ENCODE measurements at places on chromosomes 3 and 15.

DNA sequence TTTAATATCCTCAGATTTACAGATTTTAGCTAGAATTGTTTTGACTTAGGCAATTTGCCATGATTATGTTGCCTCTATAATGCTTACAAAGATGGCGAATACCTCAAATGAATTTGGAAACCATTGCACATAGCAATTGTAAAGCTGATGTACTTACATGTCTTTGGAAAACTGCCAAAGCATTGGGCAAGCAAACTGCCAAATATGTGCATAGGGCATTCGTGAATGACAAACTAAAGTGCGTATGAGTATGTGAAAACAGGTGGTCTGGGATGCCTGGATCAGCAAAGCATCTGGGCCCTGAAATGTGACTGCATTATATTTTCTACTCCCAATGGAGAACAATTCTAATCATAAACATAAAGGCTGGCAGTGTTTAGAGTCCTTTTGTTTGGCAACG lies 445.3 kb upstream of the ROBO1 start:
- no peak for DNase-seq

DNA sequence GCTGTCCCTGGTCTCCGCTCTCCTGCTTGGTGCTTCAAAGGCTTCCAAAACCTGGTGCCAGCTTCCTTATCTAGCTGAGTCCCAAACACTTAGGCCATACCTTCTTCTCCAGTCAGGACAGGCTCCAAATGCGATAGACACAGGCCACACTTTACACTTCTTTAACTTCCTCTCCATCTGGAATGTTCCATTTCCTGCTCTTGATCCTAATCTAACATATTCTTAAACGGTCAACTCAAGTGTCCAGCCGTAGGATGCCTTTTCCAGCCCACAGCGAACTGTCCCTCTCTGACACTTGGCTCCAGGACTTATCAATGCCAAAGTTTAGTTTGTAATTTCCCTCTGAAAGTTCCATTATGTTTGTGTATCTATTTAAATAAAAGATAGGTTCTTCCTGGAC lies 19.2 kb upstream of the PLA2G4F start:
- DNase-seq: no peak

DNA sequence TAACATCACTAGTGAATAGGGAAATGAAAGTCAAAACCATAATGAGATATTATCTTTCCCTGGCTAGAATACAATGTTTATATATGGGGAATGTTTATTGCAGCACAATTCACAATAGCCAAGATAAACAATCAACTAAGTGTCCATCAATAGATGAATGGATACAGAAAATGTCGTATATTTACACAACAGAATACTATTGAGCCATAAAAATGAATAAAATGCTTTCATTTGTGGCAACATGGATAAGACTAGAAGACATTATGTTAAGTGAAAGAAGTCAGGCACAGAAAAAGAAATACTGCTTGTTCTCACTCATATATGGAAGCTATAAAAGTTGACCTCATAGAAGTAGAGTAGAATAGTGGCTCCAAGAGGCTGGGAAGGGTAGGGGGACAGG lies 65.2 kb downstream of the SLC9C1 start:
- no peak for DNase-seq

DNA sequence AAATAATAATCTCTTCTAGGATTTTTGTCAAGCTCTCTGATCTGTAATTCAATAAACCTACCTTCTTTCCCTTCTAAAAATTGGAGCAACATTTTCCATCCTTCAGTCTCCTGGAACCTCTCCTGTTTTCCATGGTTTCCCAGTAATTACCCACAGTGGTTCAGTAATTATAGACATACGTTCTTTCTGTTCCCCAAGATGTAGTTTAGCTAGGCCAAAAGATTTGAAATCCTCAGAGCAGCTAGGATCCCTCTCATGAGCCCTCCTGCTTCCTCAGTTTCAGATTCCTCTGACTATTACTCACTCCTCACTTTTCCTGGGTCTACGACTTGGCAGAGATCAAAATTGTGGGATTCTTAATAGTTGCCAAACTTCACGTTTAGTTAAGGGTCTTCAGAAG lies 76.9 kb upstream of the IGSF10 start:
- DNase-seq: no peak

DNA sequence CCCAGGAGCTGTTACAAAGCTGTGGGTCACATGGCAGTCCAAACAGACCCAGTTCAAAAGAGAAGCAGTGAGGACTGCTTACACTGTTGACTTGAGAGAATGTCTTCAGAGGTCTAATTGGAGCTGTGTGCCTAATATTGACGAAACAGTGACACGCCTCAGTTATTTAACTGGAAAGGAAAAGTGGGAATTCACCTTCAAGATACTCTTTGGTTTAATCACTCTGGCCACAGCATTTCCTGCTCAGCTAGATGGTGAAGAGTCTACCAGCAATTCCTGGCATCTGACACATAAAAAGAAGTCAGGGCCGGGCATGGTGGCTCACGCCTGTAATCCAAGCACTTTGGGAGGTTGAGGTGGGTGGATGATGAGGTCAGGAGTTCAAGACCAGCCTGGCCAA lies 326.4 kb downstream of the SV2B start:
- no peak for DNase-seq

- DNase-seq: no peak
Observed at GRCh38 chr3:17726313-17726712, 16.1 kb downstream of the TBC1D5 start.

DNA sequence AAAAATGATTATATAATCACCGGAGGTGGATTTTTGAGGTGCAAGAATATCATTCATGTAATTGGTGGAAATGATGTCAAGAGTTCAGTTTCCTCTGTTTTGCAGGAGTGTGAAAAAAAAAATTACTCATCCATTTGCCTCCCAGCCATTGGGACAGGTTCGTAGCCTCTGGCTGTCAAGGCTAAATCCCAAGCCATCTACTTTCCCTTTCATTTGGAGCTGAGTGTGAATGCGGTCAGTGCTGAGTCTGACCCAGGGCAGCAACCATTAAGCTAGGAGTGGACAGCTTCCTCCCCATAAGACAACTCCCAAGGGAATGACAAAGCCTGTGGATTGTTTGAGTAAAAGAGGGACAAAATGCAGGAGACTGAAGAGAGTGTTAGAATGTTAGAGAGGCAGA lies 33.6 kb downstream of the PARP14 start:
- DNase-seq: no peak

GRCh38 chr3:94210256-94210655 lies 147.4 kb downstream of the NSUN3 start:
- no peak for DNase-seq

GRCh38 chr3:73719861-73720260 lies 95.1 kb upstream of the PDZRN3 start:
- peak; percentile 29 for DNase-seq

- no peak for DNase-seq
Observed at GRCh38 chr3:27507111-27507510, 22.9 kb upstream of the SLC4A7 start.

DNA sequence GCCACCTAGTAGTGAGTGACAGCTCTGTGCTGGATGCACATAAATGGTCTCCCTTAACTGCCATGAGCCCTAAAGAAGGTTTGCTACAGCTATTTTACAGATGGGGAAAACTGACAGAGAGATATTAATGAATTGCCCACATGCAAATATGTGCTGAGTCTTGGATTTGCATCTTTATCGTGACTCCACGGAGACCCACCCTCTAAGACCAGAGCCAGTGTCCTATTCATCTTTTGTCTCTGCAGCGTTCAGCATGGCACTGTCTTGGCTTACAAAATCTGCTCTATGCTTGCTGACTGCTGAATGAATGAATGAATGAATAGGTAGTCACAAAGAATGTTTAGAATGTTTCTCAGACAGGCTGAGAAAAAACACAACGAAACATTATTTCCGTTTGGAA lies 48.3 kb downstream of the BTD start:
- DNase-seq: no peak

DNA sequence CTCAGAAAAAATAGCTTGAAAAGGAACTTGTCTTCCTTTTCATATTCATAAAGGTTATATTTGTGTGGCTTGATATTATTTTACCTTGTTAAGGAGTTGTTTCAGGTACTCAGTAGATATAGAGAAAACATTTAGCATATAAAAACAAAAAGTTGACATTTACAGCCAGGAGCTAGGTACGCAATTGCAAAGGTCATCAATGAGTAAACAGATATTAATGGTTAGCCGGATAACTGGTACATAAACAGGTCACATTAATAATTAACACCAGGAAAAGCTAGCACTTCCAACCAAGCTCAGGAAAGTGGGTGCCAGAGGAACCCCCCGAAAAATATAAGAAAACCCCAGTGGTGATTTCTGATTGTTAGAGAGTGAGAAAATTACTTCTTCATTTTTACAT lies 146.6 kb upstream of the NR2F2 start:
- no peak for DNase-seq

DNA sequence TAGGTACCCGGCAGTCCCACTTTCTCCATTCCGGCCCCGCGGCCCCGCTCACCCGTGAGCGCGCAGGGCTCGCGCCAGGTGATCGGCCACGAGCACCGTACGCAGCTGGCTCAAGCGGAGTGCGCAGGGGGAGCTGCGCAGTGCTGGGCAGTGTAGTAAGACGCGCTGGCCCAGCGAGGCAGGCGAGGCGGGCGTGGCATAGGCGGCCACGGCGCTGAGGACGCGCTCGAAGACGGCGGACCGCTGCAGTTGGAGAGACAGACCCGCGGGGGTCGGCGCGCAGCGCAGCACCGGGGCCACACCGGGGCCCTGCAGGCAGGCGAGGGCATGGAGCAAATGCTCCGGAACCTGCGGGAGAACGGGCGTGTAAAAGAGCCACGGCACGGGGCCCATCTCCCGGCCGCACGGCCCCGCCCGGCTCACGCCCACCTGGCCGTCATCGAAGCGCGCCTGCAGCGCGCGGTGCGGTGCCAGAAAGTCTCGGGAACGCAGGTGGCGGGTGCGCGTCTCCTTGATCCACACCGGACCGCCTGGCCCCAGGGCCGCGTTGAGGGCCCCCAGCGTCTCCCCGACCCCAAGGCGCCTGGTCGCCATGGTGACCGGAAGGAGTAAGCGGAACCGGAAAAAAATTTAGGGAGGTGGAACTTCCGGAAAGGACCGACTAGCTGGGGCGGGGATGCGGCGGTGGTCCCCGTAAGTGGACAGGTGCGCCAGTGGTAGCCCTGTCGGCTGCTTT lies at the start of gene DALRD3:
DALRD3 (minus strand) TSS at position 610 of the 736 bp plus-strand sequence; CDS start at position 594, 16 bp downstream.
- peak; percentile 47 for DNase-seq

GRCh38 chr3:101809178-101810021 lies 30.4 kb downstream of the NXPE3 start:
- no peak for DNase-seq

GRCh38 chr15:39281094-39281493 lies 299.8 kb upstream of the THBS1 start:
- no peak for DNase-seq

GRCh38 chr3:190737446-190737845 lies 125.0 kb downstream of the GMNC start:
- no peak for DNase-seq

DNA sequence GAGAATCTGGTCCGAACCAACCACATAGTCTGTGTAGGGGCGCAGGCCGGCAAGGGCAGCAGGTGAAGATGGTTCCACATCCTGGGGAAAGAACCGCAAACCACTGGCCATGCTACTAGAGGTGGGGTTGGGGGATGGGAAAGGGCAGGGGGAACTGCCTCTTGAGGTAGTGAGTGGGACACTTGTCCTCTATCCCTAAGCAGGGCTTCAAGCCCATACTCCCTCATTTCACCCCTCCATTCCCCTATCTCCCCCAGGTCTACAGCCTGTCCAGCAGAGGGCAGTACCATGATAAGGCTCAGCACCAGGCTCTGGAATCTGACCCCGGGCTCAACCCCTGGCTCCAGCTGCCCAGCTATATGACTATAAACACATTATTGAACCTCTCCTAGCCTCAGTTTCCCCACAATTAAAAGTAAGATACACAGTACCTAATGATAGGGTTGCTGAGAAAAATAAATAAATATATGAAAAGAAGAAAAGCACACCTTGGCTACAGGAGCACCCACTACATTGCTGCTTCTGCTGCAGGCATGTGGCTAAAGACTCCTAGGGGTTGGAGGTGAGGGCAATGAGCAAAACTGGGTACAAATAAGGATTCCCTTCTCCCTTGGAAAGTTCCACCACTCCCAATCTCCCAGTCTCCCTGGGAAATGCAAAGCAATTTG lies 6.3 kb downstream of the GORASP1 start:
- no peak for DNase-seq

DNA sequence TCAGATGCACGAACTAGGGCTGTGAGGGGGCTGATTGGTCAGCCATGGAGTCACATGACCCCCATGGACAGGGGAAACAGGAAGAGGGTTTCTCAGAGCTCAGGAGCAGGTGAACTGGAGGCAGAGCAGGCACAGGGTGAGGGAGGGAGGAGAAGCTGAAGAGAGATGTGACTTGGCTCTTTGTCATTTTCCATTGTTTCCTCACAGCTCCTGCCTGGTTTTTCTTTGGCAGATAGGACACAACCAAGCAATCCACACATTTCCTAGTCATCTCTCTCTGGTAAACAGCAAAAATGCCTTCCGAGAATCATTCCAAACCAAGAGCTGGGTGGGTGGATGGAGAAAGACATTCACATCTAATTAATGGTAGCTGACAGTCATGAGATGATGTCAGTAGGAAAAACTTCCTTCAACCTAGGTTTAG lies 43.4 kb upstream of the LMCD1 start:
- DNase-seq: no peak

- no peak for DNase-seq
Observed at GRCh38 chr15:51589881-51590568, 32.5 kb downstream of the DMXL2 start.

GRCh38 chr3:13011573-13012220 lies 61.5 kb downstream of the IQSEC1 start:
- no peak for DNase-seq

GRCh38 chr15:96247621-96248305 lies 82.7 kb upstream of the NR2F2 start:
- DNase-seq: no peak

DNA sequence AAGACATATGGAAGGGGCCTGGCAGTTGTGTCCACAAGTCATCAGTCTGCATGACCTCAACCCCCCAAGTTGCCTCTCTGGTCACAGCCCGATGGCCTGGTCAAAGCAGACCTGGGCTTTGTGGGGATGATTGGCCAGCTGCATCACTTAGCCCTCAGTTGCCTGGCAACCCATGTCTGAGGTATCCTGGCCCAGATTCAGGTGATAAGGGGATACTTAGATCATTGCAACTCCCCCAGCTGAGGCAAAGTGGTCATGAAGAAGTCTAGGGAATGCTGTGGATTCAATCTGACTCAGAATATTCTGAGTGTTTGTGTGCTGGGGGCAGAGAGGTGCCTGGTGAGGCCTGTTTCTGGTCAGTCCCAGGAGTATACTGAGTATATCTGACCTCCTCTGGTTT lies 5.0 kb downstream of the GPR156 start:
- DNase-seq: no peak

GRCh38 chr3:153171918-153172317 lies 9.9 kb downstream of the RAP2B start:
- DNase-seq: no peak

- DNase-seq: no peak
Observed at GRCh38 chr3:155204851-155205250, 88.6 kb downstream of the STRIT1 start.

- DNase-seq: no peak
Observed at GRCh38 chr3:187914231-187914630, 169.0 kb upstream of the BCL6 start.

DNA sequence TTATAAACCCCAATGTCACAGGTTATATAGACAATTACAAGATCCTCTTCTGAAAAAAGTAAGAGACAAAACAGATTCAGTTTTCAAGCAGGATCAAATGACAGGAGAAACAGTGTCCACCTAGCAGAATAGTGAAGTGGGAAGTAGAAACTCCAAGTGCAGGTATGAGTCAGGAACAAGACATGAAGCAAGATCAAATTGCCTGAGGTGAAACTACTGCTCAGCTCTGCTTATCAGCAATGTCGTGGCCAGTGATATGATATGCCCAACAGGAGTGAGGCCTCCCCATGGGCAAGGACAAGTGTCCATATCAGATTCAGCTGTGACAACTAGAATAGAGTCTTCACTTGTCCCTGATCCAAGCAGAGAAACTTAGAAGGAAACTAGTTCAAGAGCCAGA lies 100.0 kb downstream of the ZMAT3 start:
- DNase-seq: no peak
